PC-9 (cell line): ENCODE measurements at places on chromosomes 2 and 18.

DNA sequence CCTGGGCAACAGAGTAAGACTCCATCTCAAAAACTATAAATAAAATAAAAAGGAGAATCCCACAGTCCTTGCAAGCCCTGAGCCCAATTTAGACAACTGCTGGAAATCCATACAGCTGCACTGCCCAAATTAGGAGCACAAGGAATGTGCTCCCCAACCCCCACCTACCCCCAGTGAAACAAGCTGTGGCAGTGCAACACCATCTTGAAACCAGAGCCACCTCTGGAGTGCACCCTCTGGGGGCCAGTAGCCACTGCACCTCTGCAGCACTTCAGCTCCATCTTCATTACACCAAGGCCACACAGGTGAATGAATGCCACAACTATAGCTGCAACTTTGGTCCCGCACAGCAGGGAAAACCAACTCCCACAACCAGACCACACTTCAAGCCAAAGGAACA lies 37.3 kb downstream of the USP34 start:
- DNase-seq: no peak

DNA sequence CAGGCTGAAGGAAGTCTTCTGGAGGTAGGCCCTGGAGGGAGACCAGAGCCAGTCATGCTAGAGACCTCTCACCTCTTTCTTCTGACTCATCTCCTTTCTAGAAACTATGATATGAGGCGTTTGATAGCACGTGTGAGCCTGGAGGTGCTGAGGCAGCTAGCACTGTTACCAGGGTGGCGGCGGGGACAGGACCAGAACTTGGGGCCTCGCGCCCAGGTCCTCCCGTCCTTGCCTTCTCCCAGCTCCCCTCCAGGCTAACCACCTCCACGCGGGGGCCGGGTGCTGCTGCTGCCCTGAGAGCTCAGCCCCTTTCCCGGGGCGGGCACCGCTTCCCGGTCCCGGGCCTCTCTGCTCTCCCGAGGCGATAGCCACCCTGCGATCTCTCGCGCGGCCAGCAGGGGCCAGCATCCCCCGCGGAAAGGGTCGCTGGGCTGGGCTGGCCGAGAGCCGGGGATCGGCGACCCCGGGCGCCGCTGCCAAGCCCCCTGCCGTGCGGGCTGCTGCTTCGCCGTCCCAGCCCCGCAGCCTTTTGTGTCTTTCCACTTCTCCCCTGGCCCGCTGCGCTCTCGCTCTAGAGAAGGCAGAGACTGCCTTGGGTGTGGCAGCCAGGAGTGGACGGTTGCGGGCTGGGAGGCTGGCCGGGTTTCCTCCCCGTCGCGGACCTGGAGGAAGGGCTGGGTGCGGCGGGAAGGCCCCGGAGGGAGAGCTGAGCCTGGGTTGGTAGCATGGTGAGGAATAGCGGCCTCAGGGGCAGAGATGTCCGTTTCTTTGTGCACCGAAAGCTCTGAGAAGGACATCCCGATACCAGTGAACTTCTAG lies 49.1 kb downstream of the TMEM17 start:
- DNase-seq: peak; percentile 85

DNA sequence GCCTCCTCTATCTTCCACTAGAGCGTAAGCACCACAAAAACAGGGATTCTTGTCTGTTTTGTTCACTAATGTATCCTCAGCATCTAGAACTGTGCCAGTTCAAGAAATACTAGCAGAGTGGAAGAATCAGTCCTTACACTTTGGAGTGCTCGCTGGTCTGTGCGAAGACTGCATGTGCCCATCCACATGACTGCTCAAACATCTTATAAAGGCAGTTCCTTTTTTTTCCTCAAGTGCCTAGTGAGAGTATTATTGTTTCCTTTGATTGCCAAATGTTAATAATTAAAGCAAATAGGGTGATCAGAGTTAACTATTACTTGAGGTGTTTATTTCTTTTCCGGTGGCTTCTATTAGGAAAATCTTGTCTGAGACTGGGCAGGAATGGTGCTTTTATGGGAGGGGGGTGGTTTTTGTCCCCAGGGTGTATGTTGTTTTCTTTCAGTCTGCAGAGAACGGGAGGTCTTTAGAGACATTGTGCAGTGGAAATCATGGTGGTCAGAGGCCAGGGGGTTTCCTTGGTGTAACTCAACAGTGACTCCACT lies 45.6 kb upstream of the ITGB6 start:
- no peak for DNase-seq

DNA sequence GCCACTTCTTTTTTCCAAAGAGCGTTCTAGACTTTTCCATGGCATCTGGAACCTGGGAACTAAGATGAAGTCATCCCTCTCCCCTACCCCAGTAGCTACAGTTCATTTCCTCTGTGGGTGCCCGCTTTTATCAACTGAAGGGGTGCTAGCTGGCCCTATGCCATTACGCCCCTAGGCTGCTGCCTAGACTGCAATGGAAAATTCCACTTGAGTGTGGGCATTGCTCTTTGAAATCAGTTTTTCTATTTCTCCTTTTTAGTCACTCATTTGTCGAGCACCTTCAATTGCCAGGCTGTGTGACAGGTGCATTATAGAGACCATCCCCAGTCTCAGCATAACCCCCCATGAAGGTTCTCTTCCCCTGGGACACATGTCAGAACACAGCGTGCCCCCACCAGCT lies 7.3 kb downstream of the TEX51 start:
- no peak for DNase-seq

- DNase-seq: no peak
These were observed 25.5 kb downstream of the WDR7 start for GRCh38 chr18:56676639-56677038.

DNA sequence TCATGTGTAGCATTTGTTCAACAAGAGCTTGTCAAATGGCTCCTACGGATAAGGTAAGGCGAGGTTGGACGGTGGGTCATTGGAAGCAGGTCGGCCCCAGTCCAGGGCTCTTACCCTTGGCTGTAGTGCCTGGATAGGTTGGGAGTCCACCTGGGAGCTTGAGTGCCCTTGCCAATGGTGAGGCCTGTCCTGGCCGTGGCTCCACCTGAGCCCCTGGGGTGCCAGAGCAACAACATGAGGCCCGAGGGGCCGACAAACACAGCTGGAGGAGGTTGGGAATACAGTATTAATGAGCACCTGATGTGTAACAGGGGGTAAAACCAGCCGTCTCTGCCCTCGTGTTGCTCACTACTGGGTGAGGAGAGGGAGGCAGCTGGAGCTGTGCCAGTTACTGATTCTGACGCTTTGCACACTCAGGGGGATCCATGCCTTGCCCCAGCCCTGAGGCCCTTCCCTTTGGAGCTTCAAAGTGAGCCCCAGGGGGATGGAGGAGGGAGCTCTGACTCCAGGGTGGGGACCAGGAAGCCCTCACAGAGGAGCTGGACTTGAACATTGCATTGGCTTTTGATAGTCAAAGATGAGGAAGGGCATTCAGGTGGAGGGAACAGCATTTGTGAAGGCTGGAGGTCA lies 87.2 kb downstream of the RHOB start:
- DNase-seq: no peak

DNA sequence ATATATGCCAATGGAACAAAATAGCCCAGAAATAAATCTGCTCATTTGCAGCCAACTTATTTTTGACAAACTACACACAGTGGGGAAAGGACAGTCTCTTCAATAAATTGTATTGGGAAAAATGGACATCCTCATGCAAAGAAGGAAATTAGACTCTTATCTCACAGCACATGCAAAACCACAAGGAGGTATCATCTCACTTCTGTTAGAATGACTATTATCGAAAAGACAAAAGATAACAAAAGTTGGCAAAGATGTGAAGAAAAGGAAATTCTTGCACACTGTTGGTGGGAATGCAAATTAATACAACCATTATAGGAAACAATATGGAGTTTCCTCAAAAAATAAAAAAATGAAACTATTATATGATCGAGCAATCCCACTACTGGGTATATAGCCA lies 16.3 kb upstream of the WDR75 start:
- DNase-seq: no peak

DNA sequence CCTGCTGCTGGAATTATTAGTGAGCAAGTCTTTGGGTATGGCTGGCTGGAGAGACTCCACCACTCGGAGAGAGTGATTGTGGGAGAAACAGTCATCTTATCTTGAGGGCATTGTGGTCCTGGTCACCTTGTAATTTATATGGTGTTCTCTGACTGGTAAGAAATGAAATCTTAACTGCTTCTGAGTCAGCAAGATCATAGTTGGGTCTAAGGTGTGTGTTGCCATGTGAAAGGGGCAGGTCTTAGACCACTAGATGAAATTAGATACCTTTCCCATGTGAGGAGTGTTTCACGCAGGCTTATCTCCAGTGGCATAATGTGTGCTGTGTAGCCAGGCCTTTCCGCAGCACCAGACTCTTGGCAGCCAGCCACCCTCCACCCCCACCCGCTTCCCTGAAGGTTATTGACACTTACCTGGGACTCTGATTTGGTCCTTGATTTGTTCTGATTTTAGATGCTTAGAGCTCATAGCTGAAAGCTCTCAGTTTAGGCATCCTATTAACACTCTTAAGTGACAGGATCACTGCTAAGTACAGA lies 7.7 kb downstream of the MAPRE3 start:
- peak; percentile 41 for DNase-seq

GRCh38 chr2:28334527-28334894 lies 58.1 kb upstream of the FOSL2 start:
- DNase-seq: no peak

DNA sequence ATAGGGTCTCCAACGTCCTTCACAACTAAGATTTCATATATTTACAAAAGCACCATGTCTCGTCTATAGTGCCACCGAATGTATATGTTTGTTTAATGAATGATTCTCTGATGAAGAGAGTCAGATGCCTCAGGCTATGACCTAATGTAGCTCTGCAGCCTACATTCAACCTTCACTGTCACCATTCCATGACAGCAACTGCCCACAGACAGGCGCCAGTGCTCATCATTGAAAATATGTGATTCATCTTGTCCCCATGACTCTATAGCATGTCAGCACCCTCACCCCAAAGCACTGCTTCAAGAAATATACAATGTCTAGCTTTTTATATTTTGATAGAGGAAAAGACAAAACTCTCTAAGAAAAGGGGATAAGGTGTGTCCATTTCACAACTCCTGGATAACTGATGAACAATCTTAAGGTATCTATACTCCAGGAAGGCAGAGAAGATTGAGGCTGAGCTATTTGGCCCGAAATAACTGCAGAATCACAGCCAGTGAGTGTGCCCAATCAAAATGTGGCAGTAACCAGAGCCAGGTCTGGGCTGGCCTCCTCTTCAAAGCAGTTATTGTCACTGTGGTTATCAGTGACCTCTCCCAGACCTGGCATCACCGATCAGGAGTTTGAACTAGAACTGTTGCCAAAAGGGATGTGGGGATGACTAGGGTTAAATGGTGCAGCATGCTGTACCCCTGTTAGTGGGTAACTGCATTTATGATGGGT lies 246.6 kb downstream of the SETBP1 start:
- no peak for DNase-seq

DNA sequence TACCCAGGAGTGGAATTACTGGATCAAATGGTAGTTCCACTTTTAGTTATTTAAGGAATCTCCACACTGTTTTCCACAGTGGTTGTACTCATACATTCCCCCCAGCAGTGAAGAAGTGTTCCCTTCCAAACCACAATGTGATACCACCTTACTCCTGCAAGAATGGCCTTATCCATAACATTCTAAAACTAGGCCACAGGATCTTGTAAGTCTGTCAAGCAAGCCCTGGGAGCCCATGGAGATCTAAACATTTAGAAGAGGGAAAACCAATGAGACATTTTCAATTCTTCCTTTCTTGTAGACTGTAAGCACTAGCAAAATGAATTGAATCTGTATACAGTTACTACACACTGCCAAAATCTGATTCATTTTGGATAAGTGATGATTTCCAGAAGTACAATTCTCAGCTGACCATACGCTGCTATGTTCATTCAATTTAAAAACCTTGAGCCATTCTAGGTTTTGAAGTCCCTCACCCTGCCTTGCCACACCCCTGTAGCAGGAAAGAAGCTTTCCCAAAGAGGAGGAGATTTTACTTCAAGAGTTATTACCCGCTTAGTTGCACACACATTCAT lies 149.1 kb downstream of the SLC8A1 start:
- no peak for DNase-seq

- no peak for DNase-seq
These were observed 365.3 kb upstream of the TCF4 start for GRCh38 chr18:55953326-55953725.

DNA sequence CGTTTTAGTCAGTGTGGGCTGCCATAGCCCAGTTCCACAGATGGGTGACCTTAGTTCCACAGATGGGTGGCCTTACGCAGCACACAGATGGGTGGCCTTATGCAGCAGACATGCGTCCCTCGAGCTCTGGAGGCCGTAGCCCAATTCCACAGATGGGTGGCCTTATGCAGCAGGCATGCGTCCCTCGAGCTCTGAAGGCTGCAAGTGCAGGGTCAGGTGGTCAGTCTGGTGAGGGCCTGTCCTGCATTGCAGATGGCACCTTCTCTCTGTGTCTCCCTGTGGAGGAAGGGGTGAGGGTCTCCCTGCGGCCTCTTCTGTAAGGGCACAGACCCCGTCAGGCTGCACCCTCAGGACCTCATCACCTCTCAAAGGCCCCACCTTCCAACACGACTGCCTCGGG lies 189.5 kb upstream of the TPO start:
- no peak for DNase-seq
